ENCODE measurements at places on chromosomes 12 and 14.
A peak's percentile ranks its signal among the peaks of the same experiment; 100 is the strongest.

GRCh38 chr12:26276709-26277108, 81.3 kb downstream of the SSPN start:
- no peak for DNase-seq

DNA sequence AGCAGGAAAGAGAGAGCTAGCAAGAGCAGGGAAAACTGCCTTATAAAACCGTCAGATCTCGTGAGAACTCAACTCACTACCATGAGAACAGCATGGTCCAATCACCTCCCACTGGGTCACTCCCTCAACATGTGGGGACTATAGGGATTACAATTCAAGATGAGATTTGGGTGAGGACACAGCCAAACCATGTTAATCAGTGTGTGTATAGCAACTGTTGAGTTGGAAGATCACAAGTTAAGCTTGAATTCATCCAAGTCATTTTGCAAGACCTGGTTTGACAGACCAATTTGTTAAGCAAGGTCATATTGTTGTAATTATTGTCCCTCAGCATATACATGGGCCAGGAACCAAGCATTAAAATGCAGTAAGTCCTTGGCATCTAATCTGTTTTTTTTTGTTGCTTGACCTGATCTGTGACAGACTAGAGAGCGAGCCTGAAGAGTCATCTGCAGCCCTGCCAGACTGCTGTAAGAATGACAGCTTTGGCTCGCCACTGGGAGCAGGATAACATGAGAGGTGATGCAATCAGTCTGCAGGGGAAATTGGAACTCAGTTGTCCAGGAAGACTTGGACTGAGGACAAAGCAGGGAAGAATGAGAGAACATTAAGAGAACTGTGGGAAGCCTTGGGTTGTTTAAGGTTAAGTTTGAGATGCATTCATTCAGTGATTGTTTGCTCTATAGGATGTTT, 297.6 kb upstream of the SEL1L start:
- no peak for DNase-seq

- DNase-seq = no peak
Measured at GRCh38 chr14:93430315-93431035, at the start of gene UNC79. TSS of gene UNC79 (plus strand) at chr14:93430939. CDS start at chr14:93431030, 91 bp downstream.

DNA sequence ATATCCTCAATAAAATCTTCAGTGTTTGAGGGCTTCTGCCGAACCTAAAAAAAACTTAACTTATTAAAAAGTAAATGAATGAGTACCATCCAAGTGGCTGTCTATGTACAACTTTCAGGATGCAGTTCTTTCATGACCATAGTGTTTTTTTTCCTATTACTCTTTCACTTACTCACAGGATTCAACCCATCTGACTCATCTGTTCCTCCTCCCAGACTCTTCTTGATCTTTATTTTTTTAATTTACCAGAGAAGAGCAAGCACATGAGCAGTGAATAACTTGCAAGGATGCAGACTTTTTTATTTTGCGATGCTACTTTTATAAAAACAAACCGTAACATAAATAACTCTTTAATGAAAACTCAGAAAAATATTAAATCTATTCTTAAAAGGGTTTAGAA, 24.5 kb downstream of the RECQL start:
- DNase-seq = no peak

DNA sequence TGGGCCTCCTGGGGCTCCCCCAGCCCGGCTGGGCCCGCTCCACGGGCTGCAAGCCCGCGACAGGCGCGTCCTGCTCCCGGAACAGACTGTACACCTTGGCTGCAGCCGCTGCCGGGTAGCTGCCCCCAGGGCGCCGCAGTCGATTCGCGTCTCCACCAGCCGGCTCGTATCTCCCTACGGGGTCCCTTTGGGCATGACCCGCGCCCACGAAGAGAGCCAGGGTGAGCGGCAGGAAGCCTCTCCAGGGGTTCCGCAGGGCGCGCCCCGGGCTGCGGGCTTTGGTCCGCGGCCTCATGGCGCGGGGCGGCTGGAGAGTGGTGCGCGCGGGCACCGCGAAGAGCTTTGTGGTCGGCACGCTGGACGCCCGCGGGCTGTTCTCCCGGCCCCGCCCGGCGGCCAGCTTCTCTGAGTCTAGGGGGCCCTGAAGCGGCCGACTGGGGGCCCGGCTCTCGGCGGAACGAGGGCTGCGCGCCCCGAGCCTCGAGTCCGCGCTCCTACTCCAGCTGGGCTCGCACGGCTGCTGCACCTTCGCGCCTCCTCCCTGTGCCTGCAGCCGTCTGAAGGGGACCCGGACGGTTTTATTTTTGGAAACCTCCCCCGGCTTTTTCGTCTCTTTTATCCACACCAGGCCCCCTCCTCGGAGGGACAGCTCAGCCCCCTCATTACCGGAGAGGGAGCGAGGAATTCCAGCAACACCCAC, at the start of gene LTBP2:
Gene LTBP2, minus strand, starts transcription at position 588 of the 700 bp plus-strand sequence. Its CDS starts 293 bp downstream, at position 295.
- DNase-seq = peak; percentile 37

DNA sequence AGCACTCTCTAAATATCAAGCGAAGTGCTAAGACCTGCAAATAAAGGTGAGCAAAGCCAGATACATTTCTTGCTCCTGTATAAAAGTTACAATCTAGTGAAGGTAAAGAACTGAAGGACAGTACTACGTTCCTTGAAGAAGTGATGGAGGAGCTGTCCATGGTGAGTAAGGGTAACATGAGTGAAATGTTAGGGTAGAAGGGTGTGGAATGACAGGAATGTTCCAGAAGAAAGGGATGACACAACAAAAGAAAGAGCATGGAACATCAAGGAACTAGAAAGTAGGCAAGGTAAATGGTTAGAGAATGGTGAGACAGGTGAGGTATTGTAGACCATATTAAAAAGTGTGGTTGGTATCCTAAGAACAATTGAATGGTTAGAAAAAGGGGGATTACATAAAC, 272.4 kb downstream of the ACSS3 start:
- no peak for DNase-seq

- no peak for DNase-seq
Measured at GRCh38 chr12:110256780-110257431, 24.1 kb upstream of the ATP2A2 start.

All from stimulated activated naive CD8-positive, alpha-beta T cell treated with anti-CD3 and anti-CD28 coated beads, Interleukin-15, amount 100 ng/mL, for 72 hours (primary cell).